Stimulated activated CD4-positive, alpha-beta T cell treated with anti-CD3 and anti-CD28 coated beads, Interleukin-12 subunit alpha, Interleukin-12 subunit beta, amount 100 ng/mL, for 48 hours (primary cell): ENCODE measurements at places on chromosomes 1 and 21.
A peak's percentile ranks its signal among the peaks of the same experiment; 100 is the strongest.

GRCh38 chr21:16186742-16187141, 457.0 kb downstream of the USP25 start:
- DNase-seq, result no peak

DNA sequence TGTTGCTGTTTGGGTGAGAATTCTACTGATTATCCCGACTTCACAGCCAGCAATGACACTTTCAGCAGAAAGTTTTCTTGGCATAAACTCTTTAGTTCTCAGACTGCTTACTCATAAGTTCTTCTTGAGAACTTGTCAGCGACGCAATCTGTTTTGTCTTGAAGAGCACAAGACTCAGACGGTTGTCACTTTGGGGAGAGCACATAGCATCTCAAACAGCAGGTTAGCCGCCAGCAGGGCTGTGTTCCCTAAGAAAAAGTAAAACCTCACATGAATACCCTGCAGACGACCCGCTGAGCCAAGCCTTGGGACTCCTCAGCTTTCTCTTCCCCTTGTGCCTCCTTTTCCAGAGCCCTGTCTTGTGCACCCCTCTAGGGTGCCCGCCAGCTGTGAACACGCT, 11.4 kb downstream of the AGMAT start:
- no peak for DNase-seq

DNA sequence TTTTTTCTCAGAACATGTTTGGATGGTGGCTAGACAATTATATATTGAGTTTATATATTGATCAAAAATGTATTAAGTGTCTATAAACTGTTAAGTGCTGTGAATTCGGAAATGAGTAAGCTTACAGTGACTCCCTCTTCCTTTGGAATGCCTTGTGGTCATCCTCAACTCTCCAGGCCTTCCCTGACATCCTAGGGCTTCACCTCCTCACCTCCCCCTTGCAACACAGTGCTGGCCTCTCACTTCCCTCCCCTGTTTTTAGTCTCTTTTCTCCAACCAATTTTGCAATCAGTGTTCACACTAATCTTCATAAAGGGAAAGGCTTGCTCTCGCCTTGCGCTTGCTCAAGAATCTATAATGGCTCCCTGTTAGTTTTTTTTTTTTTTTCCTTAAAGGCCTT, 95.1 kb upstream of the C1orf21 start:
- DNase-seq, result no peak

DNA sequence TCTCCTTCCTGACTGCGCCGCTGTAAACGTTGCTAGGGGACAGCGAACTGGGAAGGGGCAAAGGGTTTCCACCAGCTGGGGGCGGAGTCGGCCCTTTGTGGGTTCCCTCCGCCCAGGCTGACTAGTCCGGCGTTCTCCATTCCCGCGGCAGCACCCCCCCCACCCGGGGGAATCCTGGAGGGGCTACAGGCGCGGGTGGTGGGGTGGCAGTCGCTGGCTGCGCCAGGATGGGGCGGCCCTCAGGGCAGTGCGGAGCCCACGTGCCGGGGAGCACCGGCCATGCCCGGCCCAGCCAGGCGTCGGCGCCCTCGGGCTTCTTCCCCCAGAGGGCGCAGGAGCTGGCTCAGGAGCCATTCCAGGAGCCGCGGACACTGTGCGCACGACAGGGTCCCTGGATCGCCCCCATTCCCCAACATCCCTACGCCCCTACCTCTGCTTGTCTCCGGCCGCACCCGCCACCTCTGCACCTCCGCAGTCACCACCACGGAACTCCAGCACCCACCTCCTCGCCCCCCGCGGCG, 476 bp downstream of the BATF3 start:
- DNase-seq, result peak; percentile 55

GRCh38 chr1:186175588-186175987, 199.5 kb downstream of the TPR start:
- DNase-seq, result no peak

DNA sequence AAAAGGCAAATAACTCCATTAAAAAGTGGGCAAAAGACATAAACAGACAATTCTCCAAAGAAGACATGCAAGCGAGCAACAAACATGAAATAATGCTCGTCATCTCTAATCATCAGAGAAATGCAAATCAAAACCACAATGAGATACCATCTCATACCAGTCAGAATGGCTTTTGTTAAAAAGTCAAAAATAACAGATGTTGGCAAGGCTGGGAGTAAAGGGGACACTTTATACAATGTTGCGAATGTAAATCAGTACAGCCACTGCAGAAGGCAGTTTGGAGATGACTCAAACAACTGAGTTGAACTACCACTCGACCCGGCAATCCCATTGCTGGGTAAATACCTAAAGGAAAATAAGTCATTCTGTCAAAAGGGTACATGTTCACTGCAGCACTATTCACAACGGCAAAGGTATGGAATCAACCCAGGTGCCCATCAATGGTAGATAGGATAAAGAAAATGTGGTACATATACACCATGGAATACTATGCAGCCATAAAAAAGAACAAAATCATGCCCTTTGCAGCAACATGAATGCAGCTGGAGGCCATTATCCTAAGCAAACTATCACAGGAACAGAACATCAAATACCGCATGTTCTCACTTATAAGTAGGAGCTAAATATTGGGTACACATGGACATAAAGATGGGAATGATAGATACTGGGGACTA, 25.9 kb downstream of the TSPAN2 start:
- DNase-seq, result no peak

GRCh38 chr1:7783178-7783711, 846 bp upstream of the PER3 start:
- no peak for DNase-seq

DNA sequence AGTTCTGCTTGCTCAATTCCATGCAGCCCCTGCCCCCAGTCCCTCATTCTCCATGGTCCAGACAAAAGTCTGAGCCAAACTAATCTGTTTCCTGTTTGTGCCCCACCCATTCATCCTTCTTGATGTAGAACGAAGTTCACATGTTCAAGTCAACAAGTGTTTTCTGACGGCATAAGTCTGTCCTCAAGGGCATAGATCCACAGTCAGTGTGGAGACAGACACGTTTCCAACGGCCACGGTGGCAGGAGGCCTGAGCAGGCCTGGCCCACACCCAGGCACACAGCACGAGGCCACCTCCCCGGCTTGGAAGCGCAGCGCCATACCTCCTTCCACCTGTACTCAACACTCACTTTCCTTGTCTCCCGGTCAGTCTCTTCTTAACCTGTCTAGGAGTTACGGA, 16.1 kb downstream of the ADORA1 start:
- DNase-seq, result no peak

- DNase-seq, result no peak
These were observed 18.3 kb downstream of the SUSD4 start for GRCh38 chr1:223345720-223346119.

GRCh38 chr1:171081314-171081753, 9.4 kb upstream of the FMO3 start:
- no peak for DNase-seq

GRCh38 chr1:202184750-202185460, 8.7 kb upstream of the LGR6 start:
- peak; percentile 80 for DNase-seq

DNA sequence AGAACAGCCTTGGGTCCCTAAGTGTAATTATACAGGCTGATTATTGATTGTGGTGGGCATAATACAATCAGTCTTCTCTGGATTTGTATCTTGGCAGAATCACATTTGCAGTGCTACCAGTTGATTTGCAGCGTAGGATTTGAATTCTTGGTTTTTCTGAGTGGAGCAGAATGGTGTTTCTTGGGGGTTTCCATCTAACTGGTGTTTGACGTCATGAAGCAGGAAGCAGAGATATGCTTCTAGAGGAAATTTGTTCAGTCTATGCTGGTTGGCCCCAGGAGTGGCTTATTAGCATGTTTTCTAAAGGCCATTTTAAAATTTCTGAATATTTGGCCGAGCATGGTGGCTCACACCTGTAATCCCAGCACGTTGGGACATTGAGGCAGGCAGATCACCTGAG, 3.4 kb downstream of the CTTNBP2NL start:
- DNase-seq, result no peak

- DNase-seq, result no peak
These were observed 141.3 kb downstream of the ZZZ3 start for GRCh38 chr1:77541162-77541545.

GRCh38 chr1:16717336-16718098, 22.8 kb upstream of the RNU1-4 start:
- no peak for DNase-seq

GRCh38 chr1:169885207-169885606, 8.5 kb downstream of the SCYL3 start:
- DNase-seq, result no peak

GRCh38 chr1:116766616-116767469, 12.6 kb downstream of the CD2 start:
- DNase-seq, result no peak

DNA sequence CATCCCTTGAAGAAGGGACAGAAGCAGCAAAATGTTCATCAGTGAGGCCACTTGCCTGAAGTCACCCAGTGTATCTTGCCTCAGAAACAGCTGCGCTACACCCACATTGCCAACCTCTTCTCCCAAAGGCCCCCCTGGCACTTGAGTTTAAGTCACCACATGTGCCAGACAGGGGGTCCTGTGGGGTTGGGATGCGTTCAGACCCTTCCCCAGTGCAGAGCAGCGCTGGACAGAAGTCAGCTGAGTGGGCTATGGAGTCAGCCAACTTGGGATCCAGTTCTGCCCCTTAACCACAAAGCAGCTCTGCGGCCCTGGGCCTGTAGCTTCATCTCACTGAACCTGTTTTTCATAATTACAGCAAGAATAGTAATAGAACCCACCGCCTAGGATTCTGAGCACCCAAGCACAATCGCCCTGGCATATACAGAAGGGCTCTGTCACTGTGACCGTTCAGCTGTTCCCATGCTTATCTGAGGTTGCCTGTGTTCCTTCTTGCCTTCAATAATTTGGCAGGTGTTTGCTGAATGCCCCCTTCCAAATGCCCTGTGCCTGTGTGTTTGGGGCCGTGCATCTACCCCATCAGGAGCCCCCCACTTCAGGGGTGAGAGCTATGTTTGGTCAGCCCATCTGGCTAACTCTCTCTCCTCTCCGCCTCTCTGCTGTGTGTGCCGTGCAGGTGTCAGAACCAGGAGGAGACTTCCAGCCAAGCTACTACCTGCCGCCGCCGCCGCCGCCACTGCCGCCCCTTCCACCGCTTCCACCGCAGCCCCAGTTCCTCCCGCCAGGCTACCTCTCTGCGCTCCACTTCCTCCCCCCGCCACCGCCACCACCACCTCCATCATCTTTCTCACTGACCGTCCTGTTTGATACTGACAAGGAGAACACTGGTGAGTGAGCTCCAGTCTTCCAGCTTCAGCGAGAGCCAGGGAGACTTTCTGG, 5.0 kb downstream of the DMRTB1 start:
- no peak for DNase-seq

DNA sequence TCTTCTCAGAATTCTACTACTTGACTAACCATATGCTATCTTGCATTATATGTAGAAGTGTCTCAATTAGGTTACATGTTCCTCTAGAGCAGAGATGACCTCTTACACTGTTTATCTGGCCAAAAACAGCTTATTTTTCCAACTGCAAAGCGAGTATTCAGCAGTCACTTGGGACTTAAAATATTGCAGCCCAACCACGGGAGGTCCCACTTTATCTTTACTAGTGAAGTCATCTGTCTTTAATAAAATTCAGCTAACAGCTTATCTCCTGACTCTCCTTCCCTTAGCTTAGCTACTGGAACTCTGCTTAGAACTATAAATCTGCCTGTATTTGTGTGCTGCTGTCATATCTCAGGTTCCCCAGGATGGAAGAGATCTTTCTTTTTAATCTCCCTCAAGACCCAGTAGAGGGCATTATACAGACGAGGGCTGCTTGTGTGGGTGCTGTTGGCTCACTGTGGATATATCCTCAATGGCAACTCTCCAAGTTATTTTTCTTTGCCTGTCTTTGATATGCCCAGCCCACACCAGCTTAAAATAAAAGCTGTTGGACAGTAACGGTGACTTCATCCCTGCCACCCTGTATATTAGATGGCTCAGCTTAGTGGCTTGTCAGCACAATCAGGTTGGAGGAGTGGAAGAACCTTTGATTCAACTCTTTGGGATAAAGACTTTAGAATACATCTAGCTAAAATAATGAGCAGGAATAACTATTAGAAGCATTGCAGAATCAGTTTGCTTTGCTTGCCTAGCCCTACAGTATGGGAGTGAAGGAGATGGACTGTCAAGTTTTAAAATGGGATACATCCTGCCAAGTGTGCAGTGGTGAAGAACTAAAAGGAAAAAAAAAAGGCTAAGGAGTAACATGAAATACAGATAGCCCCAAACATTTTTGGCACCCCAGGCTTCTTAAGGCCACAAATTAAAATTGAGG, 9.6 kb downstream of the ENSA start:
- DNase-seq, result no peak

DNA sequence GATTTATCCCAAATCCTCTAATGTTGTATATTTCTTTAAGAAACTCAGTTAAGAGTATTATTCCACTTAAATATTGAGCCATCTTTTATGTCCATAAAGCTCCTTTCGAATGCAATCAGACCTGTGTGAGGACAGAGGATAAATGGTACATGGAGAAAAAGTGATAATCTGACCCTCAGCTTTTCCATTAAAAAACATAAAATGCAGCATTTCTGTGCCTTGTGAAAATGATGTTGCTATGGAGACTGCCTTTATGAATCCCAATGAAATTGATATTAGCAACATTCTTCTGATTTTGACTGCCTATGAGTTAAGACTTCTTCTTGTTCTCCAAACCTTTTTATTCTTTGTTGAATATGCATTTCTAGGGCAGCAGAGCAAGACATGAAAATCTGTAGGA, 44.1 kb upstream of the CYYR1 start:
- DNase-seq, result no peak

GRCh38 chr1:109438798-109439297, 12.6 kb upstream of the PSMA5 start:
- no peak for DNase-seq

GRCh38 chr1:228394571-228395394, 11.9 kb downstream of the TRIM11 start:
- DNase-seq, result no peak

DNA sequence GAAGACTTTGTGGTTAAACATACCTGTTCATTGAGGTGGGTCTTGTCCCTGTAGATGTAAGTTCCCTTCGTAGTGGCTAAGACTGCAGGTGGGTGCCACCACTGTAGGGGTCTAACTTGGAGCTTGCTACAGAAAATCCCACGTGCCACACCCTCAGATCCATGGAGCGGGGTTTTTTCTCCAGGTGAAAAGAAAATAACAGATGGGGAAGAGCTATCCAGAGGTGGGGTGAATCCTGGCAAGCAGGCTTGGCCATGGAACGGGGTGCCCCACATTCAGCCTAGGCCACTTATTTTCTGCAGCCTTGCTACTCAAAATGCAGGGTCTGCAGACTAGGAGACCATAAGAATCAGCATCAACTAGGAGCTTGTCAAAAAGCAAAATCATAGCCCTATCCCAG, 24.0 kb downstream of the EXOC8 start:
- DNase-seq, result no peak

GRCh38 chr1:230176326-230176725, 109.3 kb downstream of the GALNT2 start:
- no peak for DNase-seq

GRCh38 chr1:154626456-154627256, 18.7 kb upstream of the ADAR start:
- no peak for DNase-seq

GRCh38 chr1:68696221-68696620, 199.3 kb upstream of the DEPDC1 start:
- no peak for DNase-seq
